ENCODE measurements at places on chromosomes 6 and 20.

DNA sequence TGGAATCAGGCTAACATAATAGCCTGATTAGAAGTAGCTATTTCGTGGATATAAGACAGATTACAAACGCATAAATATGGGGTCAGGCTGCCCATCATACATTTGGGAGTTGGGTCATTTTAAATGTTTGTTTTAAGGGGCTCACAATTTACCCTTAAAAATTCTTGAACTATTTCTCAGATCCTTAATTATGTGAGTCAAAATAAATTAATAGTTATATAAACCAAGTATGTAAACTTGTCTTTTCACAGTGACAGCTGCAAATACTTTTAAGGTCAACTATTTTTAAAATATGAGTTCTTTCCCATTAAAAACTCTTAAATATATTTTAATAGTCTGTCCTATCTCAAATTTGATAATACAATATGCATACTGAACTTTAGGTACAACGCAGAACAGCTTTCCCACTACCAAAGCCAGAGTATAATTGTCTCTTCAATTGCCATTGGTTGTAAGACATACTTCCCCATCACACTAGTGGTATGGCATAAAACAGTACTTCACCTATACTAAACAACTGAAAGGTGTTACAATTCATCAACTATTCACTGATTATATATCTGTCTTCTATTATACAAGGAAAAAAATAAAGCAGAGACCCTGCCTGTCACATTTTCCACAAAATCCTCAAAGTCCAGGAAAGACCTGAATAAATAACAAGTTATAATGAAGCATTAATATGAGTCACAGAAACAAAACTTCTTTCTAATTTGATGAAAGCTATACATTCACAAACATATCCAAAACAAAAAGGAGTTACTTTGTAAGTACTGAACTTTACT lies 80.8 kb upstream of the COL21A1 start:
- DNase-seq: peak; percentile 10

DNA sequence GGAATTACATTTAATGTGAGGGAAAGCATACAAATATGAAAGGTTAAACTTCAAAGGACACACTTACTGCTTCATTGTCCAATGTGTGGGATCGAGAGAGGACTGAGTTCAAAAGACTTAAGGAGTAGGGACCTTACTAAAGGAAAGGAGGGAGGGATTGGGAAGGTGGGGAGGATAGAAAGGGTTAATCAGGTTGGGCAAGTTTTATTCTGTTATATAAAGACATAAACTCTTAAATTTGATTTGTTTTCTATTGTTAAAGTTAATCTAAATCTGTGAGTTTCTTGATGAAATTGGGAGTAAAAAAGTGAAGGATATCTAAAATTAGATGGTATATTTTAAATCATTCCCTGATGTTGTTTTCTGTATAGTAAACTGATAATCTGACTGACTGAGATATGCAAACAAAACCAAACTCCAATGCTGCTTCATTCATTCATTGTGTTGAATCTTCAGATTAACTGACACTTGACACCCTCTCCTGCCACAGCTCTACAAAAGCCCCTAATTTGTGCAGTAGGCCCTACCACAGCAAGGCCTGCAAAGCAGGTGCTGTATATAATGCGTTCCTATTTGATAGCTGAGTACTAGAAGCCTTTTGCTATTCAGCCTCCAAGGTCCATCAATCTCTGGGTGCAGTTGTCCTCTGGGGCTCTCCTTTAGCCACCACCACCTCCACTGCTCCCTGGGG lies 1.3 kb upstream of the UBE2J1 start:
- no peak for DNase-seq

- DNase-seq: no peak
These were observed 80.0 kb upstream of the EYA2 start for GRCh38 chr20:46814366-46815232.

- no peak for DNase-seq
These were observed 57.0 kb upstream of the AIG1 start for GRCh38 chr6:143003676-143004075.

DNA sequence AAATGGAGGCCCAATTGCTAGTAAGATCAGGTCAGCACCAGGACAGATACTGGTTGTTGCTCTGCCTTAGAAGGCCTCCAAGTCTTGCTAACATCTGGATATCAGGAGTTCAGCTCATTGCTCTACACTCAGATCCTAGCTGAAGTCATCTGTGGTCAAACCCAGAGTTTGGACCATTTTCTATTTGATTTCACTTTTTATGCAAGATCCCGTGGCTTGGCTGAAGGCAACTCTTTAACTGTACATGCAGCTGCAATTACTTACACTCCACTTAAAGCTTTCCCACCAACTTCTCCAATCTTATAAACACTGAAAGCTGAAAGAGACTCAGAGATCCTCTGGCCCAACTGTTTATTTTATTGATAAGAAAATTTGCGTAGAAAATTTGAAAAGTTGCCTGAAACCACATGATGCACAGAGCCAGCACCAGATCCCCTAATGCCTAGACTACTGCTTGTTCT lies 2.7 kb downstream of the SLC17A2 start:
- no peak for DNase-seq

DNA sequence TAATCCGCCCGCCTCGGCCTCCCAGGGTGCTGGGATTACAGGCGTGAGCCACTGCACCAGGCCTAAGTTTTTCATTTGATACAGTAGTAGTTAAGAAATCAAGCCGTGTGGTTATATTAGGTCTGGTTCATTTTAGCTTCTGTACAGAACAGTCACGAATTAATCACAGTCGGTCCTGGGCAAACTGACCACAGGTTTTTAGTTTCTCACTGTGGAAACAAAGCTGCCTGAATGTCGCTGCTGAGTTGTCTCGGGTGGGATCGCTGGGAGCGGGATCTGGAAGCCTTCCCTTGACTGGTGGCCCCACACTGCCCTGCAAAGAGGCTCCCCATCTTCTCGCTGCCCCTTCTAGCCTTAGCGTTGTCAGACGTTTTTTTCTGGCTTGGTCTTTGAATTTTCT lies 18.6 kb downstream of the UCKL1 start:
- DNase-seq: no peak

- DNase-seq: no peak
These were observed 43.1 kb downstream of the DSTN start for GRCh38 chr20:17612992-17613327.

DNA sequence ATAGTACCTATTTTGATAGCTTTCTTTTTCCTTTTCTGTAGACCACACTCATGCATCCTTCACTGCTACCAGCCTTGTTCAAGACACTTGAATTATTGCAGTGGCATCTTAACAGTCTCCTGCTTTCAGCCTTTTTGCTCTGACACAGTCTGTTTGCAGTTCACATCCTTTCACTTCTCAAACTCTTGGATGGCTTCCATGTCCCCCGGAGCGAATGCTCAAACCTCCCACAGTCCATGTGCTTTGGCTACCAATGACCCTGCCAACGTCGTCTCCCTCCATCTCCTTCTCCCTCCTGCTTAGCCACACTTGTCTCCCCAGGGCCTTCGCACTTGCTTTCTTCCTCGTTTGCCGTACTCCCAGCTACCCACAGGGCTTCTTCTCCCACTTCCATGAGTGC lies 270.0 kb upstream of the ZFP64 start:
- no peak for DNase-seq

DNA sequence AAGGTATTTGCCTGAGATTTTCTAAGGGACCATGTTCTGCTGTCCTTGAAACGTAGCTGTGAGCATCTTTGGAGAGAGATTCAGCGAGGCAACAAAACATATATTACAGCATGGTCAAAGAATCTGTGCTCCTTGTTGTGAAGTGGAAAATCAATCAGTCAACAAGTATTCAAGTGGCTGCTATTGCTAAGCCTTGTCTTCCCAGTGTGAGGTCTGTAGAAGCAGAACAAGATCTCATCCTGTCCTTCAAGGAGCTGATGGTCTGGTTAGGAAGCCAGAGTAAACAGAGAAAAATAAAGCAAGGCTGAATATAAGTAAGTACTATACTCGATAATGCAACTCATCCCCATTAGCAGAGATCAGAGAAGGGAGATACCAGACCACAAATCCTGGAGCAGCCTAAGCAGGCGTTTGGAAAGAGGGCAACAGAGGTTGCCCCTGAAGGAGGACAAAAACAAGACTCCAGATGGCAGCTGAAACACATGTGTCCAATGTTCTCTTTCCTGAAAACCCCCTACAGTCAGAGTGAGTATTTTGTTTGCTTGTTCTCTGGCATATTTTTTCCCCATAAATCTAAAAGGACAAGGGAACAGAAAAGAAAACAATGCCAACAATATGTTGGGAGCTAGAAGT lies 392.0 kb downstream of the SYNE1 start:
- DNase-seq: no peak

DNA sequence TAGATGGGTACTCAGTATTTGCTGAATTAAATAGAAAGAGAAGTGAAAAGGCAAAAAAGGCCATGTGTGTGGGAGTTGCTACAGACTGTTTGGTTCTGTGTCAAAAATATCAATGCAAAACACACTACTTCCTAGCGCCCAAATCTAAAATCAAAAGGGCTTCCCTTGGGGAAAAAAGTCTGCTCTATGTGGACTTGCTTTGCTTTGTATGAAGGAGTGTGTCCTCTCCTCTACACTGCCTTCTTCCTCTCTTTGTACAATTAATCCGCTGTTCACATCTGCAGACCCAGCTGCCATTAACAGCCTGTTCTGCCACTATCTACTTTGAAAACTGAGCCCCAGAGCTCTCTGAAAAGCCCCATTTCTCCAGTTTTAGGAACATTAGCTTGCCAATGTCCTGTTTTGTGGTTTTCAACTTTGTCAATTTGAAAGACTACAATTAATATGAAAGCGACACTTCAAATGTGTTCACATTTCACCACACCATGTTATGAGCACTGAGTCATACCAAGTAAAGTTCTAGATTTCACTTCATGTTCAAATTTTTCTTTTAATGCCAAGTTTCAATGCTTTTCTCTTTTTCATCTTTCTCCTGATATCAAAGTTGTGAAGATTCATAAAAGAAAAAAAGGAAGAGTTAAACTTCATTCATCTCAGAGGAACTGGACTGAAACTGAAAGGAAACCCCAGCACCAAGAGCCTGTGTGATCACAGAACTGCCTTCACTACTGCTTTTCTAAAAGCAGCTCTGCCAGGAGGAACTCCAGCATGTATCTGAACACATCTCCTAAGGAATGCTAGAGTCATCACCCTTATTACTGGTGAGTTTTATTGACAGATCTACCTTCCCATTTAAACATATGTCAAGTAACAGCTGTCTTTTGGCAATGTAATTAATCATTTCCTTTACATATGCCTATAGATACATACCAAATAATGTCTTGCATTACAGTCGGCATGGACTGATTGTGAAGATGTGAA lies 102.6 kb downstream of the KIF13A start:
- no peak for DNase-seq

DNA sequence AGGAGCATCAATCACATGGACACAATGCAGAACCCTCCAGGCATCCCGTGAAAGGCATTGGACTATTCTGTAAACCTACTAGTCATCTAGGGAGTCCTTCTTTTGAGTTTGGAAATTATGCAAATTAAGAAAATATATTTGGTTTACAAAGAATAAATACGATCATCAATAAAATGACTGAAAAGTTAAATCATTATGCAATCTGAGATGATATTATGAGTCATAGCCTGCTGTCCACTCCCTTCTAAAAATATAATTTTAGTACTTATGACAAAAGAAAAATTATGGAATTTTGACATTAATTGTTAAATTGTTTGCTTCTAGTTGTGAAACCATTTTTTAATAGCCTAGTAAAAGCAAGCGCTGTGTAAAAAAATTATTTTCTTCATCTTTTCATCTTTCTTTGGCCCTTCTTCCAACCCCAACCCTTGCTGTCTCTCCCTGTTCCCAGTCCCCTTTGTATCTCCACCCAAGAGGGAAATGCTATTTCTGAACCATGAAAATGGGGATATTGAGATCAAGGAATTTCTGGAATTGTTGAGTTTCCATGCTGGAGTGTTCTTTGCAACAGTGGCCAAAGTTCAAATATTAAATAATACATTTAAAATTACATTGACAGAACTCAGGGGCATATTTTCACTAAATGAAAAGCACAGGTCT lies 599.8 kb downstream of the COL12A1 start:
- no peak for DNase-seq

DNA sequence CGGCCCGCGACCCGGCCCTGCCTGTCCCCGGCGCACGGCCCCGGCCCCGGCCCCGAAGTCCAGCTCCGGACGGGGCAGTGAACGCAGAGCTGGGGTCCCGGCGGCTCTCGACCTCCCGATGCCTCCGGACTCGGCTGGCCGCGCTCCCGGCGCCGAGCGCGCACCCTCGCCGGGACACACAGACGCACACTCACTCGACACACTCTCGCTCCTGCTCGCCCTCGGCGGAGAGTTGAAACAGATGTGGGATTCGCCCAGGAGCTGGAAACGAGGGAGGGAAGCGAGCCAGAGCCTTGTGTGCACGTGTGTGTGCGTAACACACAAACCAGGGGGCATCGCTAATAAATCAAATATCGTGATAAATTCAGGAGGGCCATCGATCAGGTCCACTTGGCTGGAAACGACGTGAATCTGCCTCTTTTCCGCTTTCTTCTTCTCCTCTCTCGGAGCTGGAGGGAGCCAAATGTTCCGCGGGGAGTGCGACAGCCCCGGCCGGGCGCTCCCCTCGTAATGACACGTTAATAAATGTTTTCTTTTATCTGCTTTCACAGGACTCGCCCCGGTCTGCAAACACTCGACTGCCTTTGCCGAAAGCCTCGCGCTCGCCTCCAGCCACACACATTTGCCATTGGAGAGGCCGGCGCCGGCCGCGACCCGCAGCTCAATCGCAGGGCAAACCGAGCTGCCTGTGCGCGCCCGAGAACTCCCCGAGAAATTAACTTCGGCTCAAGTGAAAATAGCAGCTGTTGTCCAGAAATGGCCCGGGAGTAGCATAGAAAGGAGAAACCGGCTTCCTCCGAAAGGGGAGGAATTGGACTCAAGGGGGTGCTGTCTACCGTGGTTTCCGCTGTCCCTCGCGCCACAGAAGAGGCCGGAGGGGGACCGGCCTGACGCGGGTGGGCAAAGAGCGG lies 828 bp upstream of the SULF2 start:
- peak; percentile 72 for DNase-seq

GRCh38 chr6:37583261-37583660 lies 83.6 kb upstream of the CCDC167 start:
- no peak for DNase-seq

DNA sequence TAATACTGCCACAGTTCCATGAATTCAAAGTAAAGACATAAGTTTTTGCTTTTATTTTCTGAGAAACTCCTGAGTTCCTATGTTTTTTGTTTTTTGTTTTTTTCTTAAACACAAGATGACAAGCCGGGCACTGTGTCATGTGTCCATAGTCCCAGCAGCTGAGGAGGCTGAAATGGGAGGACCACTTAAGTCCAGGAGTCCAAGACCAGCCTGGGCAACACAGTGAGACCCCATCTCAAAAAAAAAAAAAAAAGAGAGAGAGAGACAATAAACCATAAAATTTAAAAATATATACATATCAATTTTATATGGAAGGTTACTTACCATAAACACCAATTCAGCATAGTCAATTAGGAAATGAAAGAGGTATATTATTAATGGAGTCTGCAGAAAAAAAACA lies 31.9 kb downstream of the PIGU start:
- no peak for DNase-seq

- DNase-seq: no peak
These were observed 10.5 kb downstream of the NT5E start for GRCh38 chr6:85460154-85460920.

DNA sequence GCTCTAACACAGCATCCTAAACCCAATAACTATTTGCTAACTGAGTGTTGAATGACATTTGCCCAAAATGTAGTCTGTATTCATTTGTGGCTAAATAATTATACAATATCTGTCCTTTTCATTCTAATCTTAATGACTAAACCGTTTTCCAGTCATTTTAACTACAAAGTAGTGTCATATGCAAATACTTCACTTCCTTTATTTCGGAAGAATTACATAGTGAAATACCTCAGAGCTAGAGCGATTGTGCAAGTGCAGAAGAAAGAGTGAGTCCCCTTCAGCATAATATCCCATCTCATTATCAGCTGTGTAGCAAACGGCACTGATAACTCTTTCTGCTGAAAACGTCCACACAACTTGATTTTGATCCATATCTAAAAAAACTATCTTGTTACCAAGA lies 66.2 kb downstream of the ROS1 start:
- no peak for DNase-seq

Measured in left renal pelvis (tissue), 4 donors.